CD4-positive, alpha-beta T cell treated with Interferon alpha-2 for 1 hour (primary cell): ENCODE measurements at places on chromosomes 5 and 9.
A peak's percentile ranks its signal among the peaks of the same experiment; 100 is the strongest.

DNA sequence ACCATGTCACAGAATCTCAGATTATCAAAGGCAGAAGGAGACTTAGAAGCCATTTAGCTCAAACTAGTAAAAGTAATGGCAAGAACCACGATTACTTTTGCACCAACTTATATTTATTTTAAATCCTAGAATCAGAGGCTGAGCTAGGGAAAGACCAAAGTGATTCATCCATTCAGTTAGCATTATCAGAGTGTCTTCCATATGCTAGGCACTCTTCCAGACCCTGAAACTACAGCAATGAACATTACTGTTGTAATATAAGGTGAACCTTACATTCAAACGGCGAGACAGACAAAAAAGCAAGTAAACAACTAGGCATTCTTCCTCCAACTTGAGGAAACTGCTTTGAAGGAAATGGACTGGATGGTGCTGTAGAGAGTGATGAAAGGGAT lies 7.9 kb downstream of the PDE6A start:
- DNase-seq: no peak

DNA sequence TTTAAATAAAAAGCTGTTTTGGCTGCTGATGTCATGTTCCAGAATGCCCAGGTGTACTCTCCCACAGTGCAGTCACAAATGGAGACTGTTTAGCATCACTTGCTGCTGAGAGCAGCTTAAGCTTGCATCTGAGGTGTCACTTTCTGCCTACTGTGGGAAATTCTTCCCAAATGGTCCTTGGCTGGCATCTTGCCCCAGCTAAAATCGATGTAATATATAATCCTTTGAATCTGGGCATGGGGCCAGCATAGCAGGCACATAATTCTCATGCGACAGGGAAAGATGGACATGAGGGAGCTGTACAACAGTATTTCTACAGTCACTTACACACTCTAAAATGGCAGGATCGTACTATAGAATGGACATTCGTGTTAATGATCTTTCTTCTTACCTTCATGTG lies 144.3 kb downstream of the MACIR start:
- DNase-seq: no peak

DNA sequence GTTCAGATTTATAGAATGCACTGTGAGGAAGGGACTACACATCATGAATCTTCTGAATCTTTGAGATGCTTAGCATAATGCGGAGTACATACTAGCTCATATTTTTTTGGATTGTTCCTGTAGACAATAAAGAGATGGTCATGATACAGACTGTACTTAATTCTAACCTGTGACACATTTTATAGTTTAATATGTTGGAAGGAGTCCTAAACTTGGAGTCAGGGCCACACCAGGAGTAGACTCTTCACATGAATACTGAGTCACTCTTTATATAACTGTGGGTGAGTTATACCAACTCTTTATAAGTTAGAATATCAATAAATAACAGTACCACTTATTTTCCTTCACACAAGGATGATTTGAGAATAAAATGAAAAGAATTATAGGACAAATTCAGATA lies 16.9 kb downstream of the C9orf85 start:
- DNase-seq: no peak

DNA sequence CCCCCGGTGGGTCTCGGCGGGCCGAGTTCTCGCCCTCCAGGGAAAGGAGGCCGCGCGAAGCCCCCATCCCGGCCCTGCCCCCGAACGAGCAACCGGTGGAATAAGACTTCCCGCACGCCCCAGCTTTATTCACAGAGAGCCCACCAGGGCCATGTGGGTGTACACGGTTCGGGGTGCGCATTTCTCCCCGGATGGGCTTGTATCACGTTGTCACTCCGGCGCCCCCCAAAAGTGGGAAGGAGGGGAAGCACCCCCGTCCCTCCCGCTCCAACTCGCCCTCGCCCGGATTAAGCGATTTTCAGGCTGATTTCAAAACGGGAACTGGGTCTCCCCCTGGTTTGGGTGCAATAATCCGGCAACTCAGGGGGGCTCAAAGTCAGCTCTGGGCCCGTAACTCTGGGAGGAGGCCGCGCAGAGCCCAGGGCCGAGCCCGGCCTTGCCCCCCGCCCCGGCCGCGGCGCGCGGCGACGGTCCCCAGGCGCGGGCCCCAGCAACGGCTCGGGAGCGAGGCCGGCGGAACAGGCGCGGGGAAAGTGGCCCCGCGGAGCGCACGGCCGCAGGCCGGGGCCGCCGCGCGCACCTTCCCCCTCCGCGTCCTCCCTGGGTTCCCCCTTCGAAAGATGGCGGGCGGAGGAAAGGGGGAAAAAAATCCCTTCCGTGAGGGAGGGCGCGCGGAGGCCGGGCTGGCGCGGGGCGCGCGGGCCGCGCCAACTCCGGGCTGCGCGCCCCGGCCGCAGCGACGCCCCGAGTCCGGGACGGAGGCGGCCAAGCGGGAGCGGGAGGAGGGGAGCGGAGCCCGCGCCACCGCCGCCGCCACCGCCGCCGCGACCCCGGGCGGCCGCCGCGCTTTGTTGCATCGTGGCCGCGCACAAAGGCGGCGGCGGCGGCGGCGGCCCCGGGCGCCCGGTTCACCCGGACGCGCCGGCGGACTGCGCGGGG lies 644 bp downstream of the BRD3 start:
- DNase-seq: peak; percentile 65

DNA sequence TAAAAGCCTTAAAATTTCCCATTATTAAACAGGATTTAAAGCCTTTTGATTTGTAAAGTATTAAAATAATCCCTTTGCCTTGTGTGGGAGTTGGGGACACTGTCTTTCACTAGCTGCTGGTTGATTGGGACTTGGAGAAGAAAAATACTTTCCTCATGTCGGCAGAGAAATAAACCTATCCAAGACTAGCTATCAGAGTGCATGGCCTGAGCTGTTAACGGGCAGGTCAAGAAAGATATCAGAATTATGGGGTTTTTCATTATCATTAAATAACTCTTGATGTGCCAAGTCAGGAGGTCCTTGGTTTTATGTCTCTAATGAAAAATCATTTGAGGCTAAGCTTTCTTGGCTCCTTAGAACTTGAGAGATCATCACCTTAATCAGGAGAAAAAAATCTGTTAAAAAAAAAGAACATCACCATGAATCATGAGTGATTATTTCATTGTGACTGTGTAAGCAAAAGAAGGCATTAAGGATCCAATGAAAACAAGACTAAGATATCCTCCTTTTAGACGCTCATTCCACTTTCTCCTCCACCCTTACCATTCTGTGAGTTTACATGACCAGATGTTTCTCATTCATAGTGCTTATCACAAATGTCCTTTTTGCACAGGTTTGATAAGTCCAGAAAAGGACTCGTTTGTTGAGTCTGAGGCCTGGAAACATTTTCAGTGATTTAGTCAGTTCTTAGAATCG lies 140.4 kb upstream of the EGFLAM start:
- DNase-seq: no peak

DNA sequence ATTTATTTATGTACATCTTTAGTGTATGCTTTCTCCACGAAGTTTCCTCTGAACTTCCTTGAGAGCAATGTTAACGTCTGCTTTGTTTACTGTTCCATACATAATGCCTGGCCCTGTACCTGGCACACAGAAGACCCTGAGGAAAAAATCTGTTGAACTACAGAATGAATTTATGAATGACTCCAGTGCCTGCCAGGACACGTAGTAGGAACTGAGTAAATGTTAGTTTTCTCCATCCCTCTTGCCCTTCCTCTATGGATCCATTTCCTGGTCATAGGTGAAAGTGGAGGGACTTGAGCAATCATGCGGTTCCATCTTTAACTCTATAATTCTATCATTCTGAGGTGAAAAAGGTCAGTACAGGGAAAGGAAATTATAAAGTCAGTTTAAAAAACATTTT lies 117.7 kb downstream of the MAPKAP1 start:
- DNase-seq: no peak

DNA sequence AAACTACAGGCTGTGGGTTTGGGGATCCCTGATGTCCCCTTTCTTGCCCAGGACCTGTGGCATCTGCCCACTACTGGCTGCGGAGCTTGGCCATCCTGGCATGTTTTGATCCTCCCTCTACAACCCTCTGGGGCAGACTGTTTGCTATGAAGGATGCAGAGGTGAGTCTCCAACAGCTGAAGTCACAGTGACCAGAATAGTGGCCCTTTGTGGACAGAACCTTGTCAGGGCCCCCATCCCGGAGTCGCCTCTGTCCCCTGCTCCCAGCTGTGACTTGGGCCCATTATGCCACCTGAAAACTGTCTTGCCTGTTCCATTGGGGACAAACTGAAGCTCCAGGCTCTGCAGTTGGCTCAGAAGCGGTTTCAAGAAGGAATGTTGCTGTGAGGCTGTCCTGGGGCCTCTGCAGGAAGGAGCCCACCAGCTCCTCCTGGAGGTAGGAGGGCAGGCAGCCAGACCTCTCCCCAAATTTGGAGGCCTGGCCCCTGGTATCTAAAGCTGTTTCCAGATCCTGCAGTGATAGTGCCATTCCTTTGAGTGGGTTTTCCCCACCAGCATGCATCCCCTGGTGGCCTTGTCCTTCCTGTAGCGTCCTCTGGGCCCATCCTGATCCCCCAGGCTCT lies 93.3 kb downstream of the BARX1 start:
- no peak for DNase-seq

- DNase-seq: peak; percentile 79
Observed at GRCh38 chr5:176542135-176542595, 5.0 kb upstream of the RNF44 start.

GRCh38 chr9:93450945-93451815 lies at the start of gene FAM120A:
FAM120A (plus strand) TSS chr9:93451685; CDS start chr9:93451916, 231 bp downstream.
- peak; percentile 85 for DNase-seq

GRCh38 chr9:70127540-70128416 lies 84.1 kb downstream of the MAMDC2 start:
- DNase-seq: no peak

DNA sequence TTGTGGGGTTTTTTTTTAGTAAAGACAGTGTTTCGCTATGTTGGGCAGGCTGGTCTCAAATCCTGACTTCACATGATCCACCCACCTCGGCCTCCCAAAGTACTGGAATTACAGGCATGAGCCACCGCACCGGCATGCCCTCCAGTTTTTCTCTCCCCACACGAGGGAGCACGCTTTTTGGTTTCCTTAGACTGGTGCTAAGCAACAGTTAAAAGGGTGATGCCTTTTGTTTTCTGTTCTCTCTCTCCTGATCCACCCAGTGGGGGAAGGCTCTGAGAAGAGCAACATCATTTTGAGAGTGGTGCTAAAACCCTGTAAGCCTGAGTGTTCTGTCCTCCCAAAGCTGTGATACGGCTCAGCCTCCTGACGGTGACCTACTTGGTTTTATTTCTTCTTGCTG lies 146.6 kb downstream of the MAN2A1 start:
- no peak for DNase-seq

DNA sequence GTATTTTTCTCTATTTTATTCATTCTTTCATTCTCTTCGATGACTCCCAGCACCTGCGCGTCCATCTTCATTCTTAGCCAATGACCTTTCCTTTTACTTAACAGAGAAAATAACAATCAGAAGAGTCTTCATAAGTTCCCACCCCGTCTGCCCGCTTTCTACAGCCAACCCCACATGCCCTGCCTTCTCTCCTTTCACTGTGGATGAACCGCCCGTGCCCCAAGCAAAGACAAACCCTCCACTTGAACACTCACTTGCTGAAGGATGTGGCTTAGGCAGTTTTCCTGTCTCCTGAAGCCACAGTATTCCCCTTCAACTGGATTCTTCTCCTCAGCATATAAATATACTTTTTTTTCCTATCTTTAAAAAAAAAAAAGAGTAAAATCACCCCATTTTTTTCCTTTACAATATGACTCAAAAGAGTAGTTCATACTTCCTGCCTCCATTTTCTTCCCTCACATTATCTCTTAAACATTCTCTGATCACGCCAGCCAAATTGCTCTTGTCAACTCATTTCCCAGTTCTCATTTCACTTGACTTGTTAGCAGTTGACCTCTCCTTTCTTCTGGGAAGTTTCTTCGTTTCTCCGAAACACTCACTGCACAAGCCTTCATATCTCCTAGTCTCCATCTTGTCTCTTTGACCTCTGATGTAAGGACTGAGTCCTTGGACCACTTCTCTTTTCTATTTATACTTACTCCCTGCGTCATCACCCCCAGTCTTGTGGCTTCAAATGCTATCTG lies 11.1 kb downstream of the NIPSNAP3B start:
- peak; percentile 55 for DNase-seq

- DNase-seq: no peak
Observed at GRCh38 chr5:88858392-88858791, 24.6 kb downstream of the MEF2C start.

DNA sequence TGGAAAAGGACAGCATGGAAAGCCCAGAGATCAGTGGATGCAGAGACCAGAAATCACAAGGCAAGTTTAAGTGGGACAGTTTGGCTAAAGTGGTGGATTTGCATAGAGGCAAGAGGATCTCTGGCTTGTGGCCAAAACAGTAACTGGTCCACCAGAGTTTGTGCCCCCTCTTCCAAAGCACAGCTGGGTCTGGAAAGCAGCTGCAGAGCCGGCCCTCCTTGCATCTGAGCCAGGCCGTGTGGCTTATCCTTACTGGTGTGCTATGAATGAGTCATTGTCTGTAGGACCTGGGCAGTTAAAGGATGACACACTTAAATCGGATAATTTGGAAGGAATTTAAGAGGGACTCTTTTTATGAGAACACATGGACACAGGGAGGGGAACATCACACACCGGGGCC lies 146.6 kb downstream of the PIP5K1B start:
- DNase-seq: no peak

GRCh38 chr9:385818-386398 lies 171.2 kb downstream of the DOCK8 start:
- no peak for DNase-seq
